ENCODE measurements at places on chromosomes 12 and 14.

- DNase-seq = no peak
Observed at GRCh38 chr12:109925185-109925840, 25.2 kb downstream of the TCHP start.

DNA sequence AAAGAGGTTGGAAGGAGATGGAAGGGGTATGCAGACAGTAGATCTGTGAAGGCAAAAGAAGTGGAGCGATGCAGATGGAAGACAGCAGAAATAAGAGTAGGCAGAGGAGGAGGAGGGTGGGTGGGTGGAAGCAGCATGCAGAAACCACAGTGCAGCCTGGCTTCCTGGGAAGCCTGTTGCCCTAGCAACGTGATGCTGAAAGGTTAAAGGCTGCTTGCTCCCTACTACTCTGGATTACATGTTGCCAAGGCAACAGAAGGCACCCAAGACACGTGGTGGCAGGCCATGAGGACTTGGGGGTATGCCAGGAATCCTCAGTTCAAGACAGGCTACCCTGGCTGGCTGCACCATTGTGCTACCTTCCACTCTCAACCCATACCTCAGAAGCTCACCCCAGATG lies 129.6 kb downstream of the GRIN2B start:
- no peak for DNase-seq

- peak; percentile 80 for DNase-seq
Observed at GRCh38 chr12:4271717-4272423, 1.7 kb upstream of the CCND2 start.

- DNase-seq = no peak
Observed at GRCh38 chr12:113894697-113895096, 71.4 kb downstream of the RBM19 start.

GRCh38 chr12:52542785-52543318 lies 10.1 kb downstream of the KRT71 start:
- DNase-seq = no peak

- DNase-seq = no peak
Observed at GRCh38 chr12:124744659-124745464, 118.8 kb downstream of the SCARB1 start.

GRCh38 chr12:59938190-59938962 lies 342.5 kb downstream of the SLC16A7 start:
- DNase-seq = no peak

GRCh38 chr14:72559202-72559601 lies 334.7 kb downstream of the DPF3 start:
- no peak for DNase-seq

- no peak for DNase-seq
Observed at GRCh38 chr12:115109863-115110262, 425.9 kb upstream of the TBX3 start.

GRCh38 chr12:93782853-93783252 lies 105.7 kb downstream of the CRADD start:
- no peak for DNase-seq

DNA sequence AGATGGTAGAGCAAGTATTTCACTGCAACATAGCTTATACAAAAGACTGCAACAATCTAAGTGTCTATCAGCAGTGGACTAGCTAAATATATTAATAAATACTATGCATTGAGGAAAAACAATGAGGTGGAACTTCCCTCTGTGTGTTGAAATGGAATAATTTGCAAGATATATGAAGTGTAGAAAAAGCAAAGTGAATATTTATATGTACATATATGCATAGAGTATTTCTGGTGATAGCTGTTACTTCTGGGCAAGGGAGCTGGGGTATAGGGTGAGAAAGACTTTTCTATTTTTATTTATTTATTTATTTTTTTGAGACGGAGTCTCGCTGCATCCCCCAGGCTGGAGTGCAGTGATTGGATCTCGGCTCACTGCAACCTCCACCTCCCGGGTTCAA lies 33.9 kb downstream of the DNAL1 start:
- no peak for DNase-seq

GRCh38 chr12:33129500-33129899 lies 232.9 kb upstream of the PKP2 start:
- DNase-seq = no peak

- no peak for DNase-seq
Observed at GRCh38 chr12:58189893-58190292, 248.5 kb downstream of the ATP23 start.

DNA sequence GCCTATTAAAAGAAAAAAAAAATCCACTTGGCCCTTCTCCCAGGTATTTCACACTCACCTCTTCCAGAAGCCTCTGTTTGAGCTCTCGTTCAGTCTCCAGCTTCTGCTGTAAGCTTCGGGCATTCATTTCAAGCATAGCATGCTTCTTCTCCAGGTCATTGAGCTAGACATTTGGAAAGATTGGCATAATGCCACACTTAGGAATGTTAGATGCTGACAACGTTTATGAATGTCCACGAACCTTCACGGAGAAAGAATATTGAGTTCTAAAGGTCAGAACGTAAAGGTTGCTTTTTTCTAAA lies 60.5 kb downstream of the PRKAB1 start:
- no peak for DNase-seq

- no peak for DNase-seq
Observed at GRCh38 chr14:34460841-34461240, 1.2 kb downstream of the SPTSSA start.

GRCh38 chr12:10363658-10363913 lies 26.3 kb downstream of the KLRK1 start:
- no peak for DNase-seq

DNA sequence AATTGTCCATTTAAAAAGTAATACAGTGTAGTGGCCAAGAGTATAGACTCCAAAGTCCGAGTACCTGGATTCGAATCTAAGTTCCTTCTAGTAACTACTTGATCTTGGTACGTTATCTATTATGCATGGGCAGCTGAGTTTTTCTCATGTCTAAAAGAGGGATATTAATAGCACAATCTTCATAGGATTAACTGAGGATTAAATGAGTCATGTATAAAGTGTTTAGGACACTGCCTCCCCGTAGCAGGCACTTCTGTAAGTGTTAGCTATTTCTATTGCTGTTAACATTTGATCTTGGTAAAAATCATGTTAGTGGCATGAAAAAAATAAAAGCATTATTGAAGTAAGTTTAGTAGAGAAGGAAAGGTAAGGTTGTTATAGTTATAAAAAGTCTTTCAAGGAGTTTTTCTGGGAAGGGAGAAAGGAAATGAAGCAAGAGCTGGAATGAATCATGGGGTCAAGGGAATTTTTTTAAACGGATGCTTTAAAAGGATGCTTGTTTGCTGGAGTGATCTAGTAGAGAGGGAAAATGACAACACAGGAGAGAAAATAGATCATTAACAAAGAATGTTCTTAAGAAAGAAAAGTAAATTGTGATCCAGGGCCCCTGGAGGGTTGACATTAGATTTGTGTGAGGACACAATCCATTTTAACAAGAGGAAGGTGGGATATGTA lies 502.2 kb upstream of the USP15 start:
- DNase-seq = no peak

GRCh38 chr14:67416085-67416484 lies 4.1 kb upstream of the PLEK2 start:
- no peak for DNase-seq

GRCh38 chr14:79325071-79325470 lies 886.2 kb downstream of the DIO2 start:
- DNase-seq = no peak

- DNase-seq = no peak
Observed at GRCh38 chr14:35279369-35279768, 12.8 kb upstream of the PSMA6 start.

DNA sequence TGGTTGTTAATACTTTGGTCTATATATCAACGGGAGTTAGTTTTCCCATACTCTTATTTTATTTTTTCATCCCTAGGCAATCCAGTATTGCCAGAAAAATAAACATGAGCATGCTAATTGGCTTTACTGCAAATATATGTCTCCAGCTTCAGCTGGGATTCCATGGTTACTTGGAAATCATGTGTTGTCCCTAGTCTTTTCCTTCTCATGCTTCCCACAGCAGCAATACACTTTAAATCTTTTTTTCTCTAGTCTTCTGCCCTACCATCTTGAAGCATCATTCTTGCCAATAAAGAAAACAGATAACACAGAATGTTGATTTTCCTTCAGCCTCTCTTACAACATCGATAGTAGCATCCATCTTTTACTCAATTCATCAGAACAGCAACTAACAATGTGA lies 60.2 kb downstream of the SLC2A13 start:
- no peak for DNase-seq

GRCh38 chr14:54085232-54085761 lies 128.7 kb upstream of the BMP4 start:
- no peak for DNase-seq

DNA sequence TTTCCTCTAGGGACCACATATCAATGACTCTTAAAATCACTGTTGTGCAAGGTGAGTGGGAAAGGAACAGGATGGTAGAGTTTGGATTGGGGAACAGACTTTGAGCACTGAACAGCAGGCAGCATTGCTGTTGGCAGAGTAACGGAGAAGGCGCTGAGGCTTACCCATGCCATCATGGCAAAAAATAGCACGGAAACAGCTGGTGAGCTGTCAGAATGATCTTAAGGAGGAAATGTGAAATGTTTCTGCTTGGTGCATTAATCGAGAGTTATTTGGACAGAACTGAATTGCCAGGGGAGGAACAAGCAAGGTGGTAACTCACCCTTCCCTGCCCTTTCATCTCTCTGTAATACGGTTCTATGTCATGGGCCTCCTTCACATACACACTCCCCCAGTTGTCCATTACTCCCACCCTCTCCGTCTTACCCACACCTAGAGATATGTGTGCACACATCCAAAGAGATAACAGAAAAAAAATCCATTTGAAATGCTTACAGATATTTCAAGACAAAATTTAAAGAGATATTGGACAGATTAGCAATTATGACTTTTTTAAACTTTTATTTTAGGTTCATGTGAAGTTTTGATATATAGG lies 572.5 kb downstream of the DIO2 start:
- DNase-seq = no peak

GRCh38 chr14:91245029-91245428 lies 525 bp upstream of the GPR68 start:
- DNase-seq = peak; percentile 60

DNA sequence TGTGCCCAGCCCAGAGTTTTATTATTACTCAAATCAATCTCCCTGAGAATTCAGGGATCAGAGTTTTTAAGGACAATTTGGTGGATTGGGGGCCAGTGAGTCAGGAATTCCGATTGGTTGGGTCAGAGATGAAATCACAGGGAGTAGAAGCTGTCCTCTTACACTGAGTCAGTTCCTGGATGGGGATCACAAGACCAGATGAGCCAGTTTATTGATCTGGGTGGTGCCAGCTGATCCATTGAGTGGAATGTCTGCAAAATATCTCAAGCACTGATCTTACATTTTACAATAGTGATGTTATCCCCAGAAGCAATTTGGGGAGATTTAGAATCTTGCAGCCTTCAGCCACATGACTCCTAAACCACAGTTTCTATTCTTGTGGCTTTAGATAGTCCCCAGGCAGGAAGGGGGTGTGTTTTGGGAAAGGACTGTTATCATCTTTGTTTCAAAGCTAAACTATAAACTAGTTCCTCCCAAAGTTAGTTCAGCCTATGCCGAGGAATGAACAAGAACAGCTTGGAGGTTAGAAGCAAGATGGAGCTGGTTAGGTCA lies 89.1 kb upstream of the CNOT2 start:
- no peak for DNase-seq

GRCh38 chr14:63677891-63678379 lies 36.3 kb upstream of the WDR89 start:
- no peak for DNase-seq

DNA sequence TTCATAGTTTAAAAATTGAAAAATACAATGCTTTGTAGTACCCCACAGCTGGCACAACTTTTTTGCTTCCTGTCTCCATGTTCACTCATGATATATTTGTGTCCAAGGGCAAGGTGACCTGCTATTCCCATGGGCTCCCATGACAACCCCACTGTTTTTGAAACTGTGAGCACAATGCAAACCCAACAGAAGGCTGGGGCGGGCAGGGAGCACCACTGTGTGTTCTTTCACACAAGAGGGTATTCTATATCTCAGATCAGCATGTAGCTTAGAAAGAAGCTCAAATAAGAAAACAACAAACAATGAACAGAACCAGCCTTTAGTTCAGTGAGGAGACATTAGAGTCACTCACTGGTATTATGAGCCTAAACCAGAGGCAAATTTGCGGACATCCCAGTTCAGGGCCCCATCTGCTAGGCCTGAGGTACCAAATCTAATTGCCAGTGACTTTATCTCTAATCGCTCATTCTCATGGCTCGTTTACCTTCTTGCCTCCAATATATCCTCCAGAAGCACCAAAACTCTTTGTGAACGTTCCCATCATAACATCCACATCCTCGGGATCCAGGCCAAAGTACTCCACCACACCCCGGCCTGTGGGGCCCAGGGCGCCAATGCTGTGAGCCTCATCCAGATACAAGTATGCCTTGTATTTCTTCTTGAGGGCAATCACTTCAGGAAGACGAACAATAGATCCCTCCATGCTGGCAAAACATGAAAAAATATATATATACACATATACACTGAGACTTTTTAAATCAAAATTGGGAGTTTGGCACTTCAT lies 56.4 kb upstream of the ISM2 start:
- no peak for DNase-seq

GRCh38 chr14:28987516-28987915 lies 220.9 kb downstream of the FOXG1 start:
- DNase-seq = no peak

DNA sequence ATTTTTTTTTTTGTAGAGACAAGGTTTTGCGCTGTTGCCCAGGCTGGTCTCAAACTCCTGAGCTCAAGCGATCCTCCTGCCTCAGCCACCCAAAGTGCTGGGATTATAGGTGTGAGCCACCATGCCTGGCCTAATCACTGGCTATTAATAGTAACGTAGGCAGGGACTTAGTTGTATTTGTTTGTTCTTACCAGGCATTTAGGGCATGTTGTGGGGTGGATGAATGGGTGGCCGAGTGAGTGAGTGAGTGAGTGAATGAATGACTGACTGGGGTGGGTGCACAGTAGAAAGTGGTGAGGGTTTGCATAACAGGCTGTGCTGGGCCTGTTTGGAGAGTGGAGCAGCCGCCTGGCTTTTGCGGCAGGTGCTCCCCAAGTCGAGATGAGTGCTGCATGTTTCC lies 87.0 kb downstream of the FOXN4 start:
- no peak for DNase-seq

- DNase-seq = no peak
Observed at GRCh38 chr12:1436981-1437380, 157.4 kb downstream of the FBXL14 start.

DNA sequence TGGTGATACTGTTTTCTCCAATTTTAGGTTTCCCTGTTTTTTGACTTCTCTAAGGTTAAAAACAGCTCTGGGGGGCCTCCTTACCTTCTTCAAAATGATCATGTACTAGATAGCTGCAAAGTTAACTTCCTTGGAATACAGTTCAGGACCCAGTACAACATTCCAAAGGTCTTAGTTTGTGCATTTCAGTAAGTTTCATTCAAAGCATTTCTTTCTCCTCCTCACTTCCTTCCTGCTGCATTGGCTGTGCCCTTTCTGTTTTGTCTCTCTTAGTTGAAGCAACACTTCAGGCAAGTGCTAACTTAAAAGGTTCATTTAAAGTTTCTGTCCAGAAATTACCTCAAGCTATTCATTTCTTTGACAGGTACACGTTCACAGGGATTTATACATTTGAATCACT lies 95.7 kb downstream of the SCN8A start:
- no peak for DNase-seq

GRCh38 chr14:102479777-102480176 lies 29.8 kb downstream of the ANKRD9 start:
- DNase-seq = no peak
